ENCODE measurements at places on chromosomes 1 and 21.

DNA sequence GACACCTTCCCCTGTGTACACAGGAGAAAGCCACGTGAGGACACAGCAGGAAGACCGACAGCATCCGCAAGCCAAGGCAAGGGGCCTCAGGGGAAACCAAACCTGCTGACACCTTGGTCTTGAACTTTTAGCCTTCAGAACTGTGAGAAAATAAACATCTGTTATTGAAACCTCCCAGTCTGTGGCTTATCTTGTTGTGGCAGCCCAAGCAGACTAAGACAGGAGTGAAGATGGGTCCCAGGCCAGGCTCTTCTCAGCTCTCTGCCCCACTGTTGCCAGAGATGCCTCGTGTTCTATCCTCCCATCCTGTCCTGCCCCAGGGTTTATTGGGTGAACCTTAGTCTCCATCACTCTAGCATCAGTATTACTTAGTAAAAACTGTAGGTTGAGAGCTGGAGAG is 236.3 kb downstream of the MATN1 start:
- no peak for DNase-seq

DNA sequence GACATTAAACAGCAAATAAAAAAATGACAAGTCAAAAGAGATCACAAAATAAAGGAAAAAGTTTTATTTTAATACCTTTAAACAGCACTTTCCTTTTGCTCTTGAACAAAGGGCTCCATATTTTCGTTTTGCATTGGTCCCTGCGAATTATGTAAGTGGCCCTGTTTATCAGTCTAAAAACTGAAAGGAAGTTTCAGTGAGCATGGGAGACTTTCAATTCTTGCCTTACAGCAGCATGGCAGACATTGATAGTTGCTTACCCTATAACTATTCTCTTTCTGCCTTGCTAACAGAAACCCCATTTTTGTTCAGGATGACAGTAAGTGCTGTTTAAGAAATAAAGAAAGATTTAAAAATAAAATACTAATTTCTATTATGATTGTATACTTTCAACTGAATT is 5.2 kb upstream of the SH3GLB1 start:
- DNase-seq, result no peak

DNA sequence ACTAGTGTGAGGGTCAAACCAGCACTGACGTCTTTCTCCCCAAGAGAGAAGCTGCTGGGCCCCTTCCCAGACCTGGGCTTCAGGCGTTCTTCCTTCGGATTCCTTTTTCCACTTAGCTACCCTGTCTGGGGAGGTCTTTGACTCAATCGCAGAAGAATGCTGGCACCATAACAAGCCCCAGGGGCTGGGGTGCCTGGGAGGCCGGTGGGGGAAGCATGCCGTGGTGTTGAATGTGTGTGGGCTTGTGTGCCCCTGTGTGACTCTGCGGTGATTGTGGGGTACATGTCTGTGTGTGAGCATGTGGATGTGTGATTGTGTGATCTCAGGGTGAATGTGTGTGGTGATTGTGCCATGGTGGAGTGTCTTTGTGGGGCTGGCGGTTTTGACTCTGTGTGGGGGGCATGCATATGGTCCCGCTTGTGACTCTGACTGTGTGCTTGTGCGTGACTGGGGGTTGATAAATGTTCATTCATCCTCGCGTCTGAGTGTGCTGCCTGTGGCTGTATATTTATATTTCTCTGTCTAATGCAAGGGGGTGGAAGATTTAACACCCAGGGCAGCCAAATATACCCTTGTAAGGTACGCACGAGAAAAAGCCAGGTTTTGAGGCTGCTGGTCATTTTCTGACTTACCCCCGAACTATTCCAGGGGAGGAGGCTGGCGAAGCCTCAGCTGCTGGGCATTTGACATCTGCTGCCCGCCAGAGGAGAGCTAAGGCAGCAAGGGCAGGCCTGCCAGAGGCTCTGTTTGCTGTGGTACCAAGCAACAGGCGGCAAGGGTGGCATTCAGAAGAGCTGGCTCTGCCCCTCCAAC is 1.1 kb upstream of the SYNC start:
- peak; percentile 53 for DNase-seq

- no peak for DNase-seq
Measured at GRCh38 chr1:165661703-165662102, 30.7 kb downstream of the MGST3 start.

- no peak for DNase-seq
Measured at GRCh38 chr1:207313131-207313530, 8.3 kb upstream of the CD55 start.

DNA sequence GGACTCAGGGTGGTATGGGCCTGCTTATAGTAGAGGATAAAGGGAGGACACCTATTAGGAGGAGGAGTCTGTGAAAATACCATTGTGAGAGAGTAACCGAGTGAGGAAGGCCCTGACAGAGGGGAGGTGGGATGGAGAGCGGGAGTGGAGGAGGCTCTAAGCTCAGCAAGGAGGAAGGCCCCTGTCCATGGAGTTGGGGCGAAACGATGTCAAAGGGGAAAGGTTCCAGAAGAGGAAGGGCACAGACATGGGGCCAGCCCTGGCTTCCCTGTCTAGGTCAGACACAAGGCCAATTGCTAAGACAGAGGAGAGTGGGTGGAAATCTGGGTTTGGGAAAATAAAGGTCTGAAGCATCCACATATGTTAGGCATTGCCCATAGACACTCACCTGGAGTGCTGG is 44.2 kb downstream of the ELK4 start:
- no peak for DNase-seq

DNA sequence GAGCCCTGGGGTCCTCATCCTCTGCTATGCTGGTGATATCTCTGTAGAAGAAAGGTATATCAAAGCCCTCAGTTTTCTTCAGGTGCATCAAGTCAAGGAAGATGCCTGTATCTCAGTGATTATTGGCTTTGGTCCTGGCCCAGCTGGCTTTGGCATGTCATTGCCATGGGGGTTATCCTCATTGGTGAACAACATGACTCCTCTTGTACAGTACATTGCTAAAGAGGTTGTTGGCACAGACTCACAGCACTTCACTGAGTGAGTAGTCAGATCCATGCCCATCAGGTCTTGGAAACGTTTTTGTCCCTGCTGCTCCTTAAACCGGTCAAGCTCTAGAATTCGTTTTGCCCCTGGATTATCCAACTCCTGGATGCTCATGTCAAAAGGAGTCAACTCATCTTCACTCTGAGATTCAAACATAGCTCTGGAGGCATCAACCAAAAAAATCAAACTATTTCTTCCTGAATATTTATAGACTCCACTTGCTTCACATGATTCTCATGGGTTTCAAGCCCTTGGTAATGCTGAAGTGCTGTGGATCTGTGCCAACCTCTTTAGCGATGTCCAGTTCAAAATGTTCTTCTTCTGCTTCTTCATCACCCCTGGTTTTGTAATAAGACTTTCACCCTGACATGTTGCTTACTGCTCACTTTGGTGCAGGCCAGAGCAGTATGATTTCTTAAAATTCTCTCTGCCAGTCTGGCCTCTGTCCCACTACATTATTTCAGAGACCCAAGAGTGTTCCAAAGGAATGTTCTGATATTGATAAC is 43.0 kb upstream of the RAB3GAP2 start:
- DNase-seq, result no peak

DNA sequence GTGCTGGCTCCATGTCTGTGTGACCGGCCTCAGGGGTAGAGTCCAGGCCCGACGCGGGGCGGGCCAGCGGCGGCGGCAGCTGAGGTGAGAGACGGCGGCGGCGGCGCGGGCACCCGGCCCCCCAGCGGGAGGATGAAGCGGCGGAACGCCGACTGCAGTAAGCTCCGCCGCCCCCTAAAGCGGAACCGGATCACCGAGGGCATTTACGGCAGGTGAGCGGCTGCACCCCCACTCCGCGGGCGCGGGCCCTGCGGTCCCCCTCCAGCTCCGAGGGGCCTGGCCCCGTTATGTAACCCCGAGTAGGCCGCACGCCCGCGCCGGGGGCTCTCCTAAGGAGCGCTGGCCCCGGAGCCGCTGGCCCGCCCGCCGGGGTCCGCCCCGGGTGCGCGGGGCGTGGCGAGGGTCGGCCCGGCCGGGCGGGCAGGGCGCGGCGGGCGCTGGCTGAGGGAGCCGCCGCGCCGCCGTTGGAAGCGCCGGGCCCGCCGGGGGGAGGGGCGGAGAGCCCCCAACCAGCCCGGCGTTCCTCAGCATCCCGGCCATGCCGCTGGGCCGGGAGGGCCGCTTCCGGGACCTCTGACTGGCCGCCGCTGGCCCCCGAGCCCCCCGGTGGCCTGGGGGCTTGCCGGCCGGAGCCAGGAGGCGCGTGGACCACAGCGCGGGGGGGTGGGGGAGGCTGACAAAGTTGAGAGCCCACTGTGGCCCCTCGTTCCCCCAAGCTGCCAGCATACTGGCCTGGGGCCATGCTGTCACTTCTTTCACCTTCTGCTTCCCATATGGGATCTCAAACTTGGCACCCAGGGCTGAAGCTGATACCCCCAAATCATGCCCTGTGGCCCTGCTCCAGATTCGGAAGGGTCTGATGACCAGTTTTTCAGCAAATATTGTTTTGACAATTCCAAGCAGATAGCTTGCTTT is 527 bp downstream of the MACO1 start:
- peak; percentile 66 for DNase-seq

- no peak for DNase-seq
Measured at GRCh38 chr1:87535551-87535950, 206.9 kb downstream of the LMO4 start.

DNA sequence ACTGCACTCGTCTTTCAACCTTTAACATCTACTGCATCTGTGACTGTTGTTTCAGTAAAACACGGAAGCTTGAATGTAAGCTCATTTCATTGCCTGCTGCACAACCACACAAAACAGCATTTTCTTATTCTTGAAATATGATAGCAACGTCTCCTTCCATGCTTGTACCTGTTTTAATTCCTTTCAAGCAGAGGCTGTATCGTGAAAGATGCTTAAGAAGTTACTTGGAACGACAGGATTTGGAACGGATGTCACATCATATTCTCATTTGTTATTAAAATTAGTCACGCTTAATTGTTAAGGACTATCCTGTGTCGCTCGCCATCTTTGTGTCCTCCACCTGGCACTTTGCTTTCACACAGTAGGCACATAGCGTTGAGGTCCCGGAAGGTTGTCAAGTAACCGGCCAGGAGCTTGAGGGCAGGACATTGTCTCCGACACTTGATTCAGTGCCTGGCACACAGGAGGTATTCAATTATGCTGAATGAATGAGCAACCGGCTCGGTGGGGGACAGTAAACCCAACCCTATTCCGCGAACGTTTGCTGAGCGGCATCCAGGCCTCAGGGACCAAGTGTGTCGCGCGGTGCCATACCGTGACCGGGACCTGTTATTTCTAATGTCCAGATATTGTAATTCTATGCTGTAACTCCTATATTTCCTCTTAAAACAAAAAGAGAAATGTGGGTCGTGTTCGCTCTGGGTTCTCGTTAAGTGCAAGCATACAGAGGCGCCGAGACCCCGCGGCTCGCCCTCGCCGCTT is 499 bp upstream of the SH3GLB1 start:
- peak; percentile 59 for DNase-seq

- DNase-seq, result no peak
Measured at GRCh38 chr1:221634606-221635005, 107.3 kb downstream of the DUSP10 start.

DNA sequence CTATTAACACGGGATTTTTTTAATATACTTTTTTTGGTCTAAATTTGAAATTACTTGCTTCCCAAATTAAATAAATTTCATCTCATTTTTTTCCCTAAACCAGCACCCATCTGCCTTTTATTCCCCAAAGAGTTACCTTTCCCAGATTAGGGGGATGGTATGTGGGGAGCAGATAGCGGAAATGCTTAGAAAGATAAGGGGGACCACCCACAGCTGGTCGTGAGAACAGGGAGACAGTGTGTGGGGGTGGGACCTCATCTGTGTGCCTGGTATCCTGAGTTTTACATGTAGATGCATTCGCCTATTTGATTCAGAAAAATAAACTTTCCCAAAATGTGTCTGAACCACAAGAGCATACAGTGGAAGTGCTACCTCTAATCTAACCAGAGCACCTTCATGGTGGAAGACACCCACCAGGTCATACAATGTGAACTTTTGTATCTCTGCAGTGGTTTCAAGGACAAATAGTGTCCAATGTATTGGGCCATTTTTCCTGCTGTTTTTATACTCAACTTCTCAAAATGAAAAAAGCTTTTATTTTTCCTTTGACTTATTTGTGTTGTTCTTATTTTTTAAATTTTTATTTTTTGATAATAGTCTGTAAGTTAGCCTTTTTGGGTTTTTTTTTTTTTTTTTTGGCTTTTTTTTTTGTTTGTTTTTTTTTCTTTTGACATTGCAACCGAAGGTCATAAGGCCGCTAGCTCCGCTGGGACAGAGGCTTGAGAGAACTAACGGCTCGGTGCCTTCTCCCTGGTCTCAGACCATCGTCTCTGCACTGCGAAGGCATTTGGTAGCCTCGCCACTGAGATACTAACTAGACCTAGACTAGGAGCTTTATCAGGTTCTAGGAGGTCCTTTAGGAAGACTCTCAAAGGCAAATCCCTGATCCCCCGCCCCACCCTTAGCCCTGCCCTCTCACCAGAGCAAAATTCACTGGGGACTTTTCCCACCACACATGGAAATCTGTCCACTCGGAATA is 263.2 kb downstream of the TM2D1 start:
- DNase-seq, result peak; percentile 40

- peak; percentile 64 for DNase-seq
Measured at GRCh38 chr1:117416546-117417125, 49.4 kb downstream of the MAN1A2 start.

- DNase-seq, result no peak
Measured at GRCh38 chr1:156727492-156727891, 777 bp upstream of the METTL25B start.

GRCh38 chr1:155179112-155180031 is 5.7 kb downstream of the TRIM46 start:
- DNase-seq, result no peak

DNA sequence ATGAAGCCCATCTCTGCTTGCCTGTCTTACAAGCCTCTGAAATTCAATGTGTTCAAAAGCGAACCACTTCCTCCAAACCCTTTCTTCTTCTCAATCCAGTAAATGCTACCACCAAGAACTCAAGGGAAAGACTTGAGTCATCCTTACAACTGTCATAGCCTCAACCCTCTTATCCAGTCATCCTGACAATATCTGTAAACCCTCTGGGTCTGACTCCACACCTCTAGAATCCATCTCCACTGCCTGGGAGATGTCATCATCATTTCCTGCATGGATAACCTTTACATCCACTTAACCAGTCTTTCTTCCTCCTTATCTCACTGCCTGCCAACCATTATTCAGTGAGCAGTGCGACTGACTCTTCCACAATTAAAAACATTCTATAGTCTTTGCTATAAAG is 441.1 kb downstream of the SETD4 start:
- DNase-seq, result no peak
